ENCODE measurements at places on chromosomes 13 and 19. TPM values are rescaled to one million over a fixed set of nuclear protein-coding genes. Genes with fewer than 3 reads are reported as not detected.

Gene SPIB
- not detected for total RNA-seq

Gene ZBTB45
- 27.3 TPM for total RNA-seq

Gene ZNF829
- 2.2 TPM for total RNA-seq

Gene SPHK2
- 50.3 TPM for total RNA-seq

Gene ZNF382
- 24.7 TPM for total RNA-seq

Gene PGLYRP2
- total RNA-seq, result not detected

Gene PALM3
- total RNA-seq, result 5.2 TPM

Gene IGFL1
- not detected for total RNA-seq

Gene SHC2
- total RNA-seq, result 45.2 TPM

Gene GJB6
- not detected for total RNA-seq

Gene TMTC4
- total RNA-seq, result 57.1 TPM

Gene NMRK2
- not detected for total RNA-seq

Gene PIP5K1C
- total RNA-seq, result 40.1 TPM

Gene PLIN4
- 0.47 TPM for total RNA-seq

Gene ZFR2
- total RNA-seq, result 4.2 TPM

Gene FCAR
- total RNA-seq, result not detected

Gene ZBTB32
- not detected for total RNA-seq

Gene IFNL1
- not detected for total RNA-seq

Gene LILRA5
- not detected for total RNA-seq

Gene IZUMO2
- not detected for total RNA-seq

Gene ACP7
- total RNA-seq, result not detected

Gene KCTD4
- total RNA-seq, result not detected

Gene TJP3
- total RNA-seq, result not detected

Gene PLPP2
- total RNA-seq, result 0.89 TPM

Gene TYROBP
- total RNA-seq, result not detected

Gene TMEM38A
- 3.4 TPM for total RNA-seq

Gene SIX5
- total RNA-seq, result 38.6 TPM

Gene IGFL3
- total RNA-seq, result not detected

Gene EMC10
- total RNA-seq, result 125 TPM

Gene CD177
- not detected for total RNA-seq

Gene PCCA
- 36.0 TPM for total RNA-seq

Gene ATP11A
- 97.4 TPM for total RNA-seq

Gene KISS1R
- 2.4 TPM for total RNA-seq

Gene PKN1
- 126 TPM for total RNA-seq

Gene PGLYRP1
- total RNA-seq, result not detected

Gene VSTM1
- not detected for total RNA-seq

Gene PSG7
- total RNA-seq, result not detected

Gene UBE2L5
- not detected for total RNA-seq

Gene CASP14
- total RNA-seq, result not detected

Gene RNF113B
- not detected for total RNA-seq

Gene GNA15
- total RNA-seq, result not detected

Gene ZNF649
- total RNA-seq, result 33.7 TPM

Gene ZNF560
- total RNA-seq, result not detected

Gene HCN2
- total RNA-seq, result 0.84 TPM

Gene MUC16
- not detected for total RNA-seq

Gene TGFBR3L
- total RNA-seq, result 0.44 TPM
